CD4-positive, CD25-positive, alpha-beta regulatory T cell (primary cell): ENCODE measurements at places on chromosomes 16 and 17. TPM values are rescaled to one million over a fixed set of nuclear protein-coding genes. Genes with fewer than 3 reads are reported as not detected.

Gene TBC1D3C
- 2.0 TPM for total RNA-seq

Gene LLGL2
- 44.1 TPM for total RNA-seq

Gene TBC1D3L
- 16.0 TPM for total RNA-seq

Gene TP53TG3C
- not detected for total RNA-seq

Gene IRX3
- not detected for total RNA-seq

Gene KRTAP9-8
- total RNA-seq: not detected

Gene TPSG1
- total RNA-seq: not detected

Gene CDR2L
- total RNA-seq: not detected

Gene C1QTNF1
- total RNA-seq: not detected

Gene CWC25
- 69.5 TPM for total RNA-seq

Gene ATAD5
- total RNA-seq: 5.7 TPM

Gene RNPS1
- total RNA-seq: 189 TPM

Gene BRIP1
- 3.0 TPM for total RNA-seq

Gene SPNS1
- total RNA-seq: 24.5 TPM

Gene DNAH3
- total RNA-seq: not detected

Gene GCGR
- not detected for total RNA-seq

Gene PRR14
- total RNA-seq: 104 TPM

Gene NACA2
- not detected for total RNA-seq

Gene TNFRSF13B
- 3.1 TPM for total RNA-seq

Gene HAGHL
- 15.6 TPM for total RNA-seq

Gene OXLD1
- total RNA-seq: 37.7 TPM

Gene RNF112
- total RNA-seq: 0.39 TPM

Gene STH
- total RNA-seq: not detected

Gene MMP28
- not detected for total RNA-seq

Gene GPRC5C
- total RNA-seq: not detected

Gene SLFN14
- total RNA-seq: 0.57 TPM

Gene KRT28
- not detected for total RNA-seq

Gene FNDC8
- not detected for total RNA-seq

Gene MMP25
- 1.6 TPM for total RNA-seq

Gene PAFAH1B1
- 174 TPM for total RNA-seq

Gene SLC2A4
- total RNA-seq: not detected

Gene CCL4
- total RNA-seq: 0.59 TPM

Gene ACSM3
- total RNA-seq: 0.91 TPM

Gene SHBG
- not detected for total RNA-seq

Gene WDR90
- 11.4 TPM for total RNA-seq

Gene SCARF1
- total RNA-seq: 1.5 TPM
